Left cardiac atrium (tissue), 4 donors: ENCODE measurements at places on chromosomes 2 and 18. TPM values are rescaled to one million over a fixed set of nuclear protein-coding genes. Genes with fewer than 3 reads are reported as not detected.

The DSC3 gene
- 1.0 TPM for total RNA-seq

The SERPINB5 gene
- not detected for total RNA-seq

DNA sequence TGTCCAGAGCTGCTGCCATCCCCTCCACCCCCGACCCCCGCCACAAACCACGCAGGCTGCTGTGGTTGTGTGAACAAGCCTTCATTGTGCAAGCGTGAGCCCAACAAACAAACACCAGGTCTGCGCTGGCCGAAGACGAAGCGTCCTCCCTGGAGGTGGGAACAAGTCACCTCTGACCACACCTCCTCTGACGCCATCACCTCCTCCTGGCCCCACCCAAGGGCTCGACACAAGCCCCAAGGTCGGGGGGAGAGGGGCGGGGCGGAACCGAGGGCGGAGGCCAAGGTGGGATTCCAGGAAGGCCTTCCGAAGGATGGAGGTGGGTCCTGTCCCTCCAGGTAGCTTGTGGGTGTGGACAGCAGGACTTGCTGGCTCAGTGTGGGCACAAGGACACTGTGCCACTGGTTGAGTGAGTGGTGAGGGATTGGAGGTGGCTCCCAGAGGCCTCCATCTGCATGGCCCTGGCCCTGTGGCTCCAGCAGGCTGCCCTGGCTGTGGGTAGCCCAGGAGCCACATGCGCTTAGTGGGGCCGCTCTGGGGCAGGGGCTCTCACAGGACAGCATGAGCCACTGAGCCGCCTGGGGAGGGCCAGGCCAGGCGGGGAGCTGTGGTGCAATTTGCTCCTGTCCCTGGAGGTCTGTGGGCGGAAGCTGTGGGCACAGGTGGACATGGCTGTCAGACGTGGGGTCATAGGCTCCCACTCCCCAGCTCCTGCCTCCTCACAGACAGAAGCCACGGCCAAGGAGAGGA, 7.4 kb upstream of the GPR17 start:
- no peak for DNase-seq

GRCh38 chr2:23566241-23567142, 181.5 kb downstream of the KLHL29 start:
- no peak for DNase-seq

- DNase-seq: no peak
These were observed 354.7 kb downstream of the EIPR1 start for GRCh38 chr2:3022841-3023372.

DNA sequence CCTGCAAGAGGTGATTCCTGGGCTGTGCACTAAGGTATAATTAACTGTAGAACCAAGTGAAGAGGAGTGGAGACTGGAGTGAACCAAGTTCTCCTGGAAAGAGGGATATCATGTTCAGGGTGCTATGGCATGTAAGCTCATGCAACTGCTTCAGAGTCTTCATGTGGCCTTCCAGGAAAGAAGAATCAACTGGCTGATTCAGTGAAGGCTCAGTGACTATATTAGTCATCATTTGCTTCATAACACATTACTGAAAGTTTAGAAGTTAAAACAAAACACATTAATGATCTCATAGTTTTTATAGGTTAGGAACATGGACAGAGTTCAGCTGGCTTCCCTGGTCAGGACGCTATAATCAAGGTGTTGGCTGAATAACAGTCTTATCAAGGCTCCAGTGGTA, 1200.8 kb upstream of the GYPC start:
- no peak for DNase-seq

The DCDC2C gene
- not detected for total RNA-seq
